ENCODE measurements at places on chromosomes 4 and X.

- DNase-seq: no peak
Observed at GRCh38 chr4:86031927-86032326, 327.9 kb downstream of the MAPK10 start.

DNA sequence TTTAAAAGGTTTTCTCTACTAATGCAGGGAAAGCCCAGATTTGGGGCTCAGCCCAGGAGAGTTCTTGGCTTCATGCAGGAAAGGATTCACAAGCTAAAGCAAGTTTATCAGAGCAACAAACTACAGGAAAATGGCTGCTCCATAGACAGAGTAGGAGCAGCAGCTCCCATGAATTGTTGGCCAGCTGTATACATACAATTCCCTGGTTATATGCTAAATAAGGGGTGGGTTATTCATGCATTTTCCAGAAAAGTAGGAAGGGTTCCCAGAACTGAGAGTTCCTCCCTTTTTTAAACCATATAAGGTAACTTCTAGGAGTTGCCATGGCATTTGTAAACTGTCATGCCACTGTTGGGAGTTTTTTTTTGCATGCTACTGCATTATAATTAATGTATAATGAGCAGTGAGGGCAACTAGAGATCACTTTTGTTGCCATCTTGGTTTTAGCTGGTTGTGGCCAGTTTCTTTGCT, 2.6 kb downstream of the C4orf33 start:
- no peak for DNase-seq

DNA sequence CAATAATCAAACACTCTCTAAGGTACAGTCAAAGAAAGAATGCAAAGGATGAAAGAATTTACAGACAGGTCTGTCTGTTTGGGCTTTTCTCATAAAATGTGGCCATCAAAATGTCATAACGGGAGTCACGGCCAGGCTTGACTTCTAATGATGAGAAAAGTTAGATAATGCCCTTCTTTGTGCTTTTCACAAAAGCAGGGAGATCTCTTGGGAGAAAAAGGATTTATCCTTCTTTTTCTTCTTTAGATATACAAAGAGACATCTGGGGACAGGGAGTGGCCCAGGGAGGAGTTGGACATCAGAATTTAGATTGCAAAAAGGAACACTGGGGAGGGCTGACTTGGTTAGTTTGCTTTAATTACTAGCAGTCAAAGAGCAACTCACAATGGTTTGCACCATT, 93.1 kb downstream of the SLC39A8 start:
- DNase-seq: no peak

GRCh38 chr4:76738086-76738931, 159.6 kb downstream of the SOWAHB start:
- DNase-seq: no peak

DNA sequence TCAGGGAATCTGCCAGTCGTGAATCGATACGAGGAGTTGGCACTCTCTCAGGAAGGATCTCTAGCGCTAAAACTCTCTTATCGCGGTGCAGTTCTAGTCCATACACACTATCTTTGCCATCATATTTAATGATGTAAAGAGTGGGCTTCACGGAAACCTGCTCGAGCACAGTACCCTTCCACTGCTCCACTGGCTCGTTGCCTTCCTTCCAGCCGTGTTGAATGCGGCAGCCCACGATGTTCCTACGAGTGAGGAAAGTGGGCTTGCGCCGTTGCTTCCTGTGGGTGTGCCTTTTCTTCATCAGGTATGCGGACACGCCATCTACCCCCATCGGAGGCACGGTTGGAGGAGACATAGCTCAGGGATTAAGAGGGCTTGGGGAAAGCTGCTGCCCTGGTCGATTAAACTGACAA, 661 bp downstream of the SPIN4 start:
- peak; percentile 14 for DNase-seq

- DNase-seq: peak; percentile 22
Observed at GRCh38 chr4:51895816-51896408, 53.0 kb downstream of the DCUN1D4 start.

GRCh38 chr4:70559211-70559830, 32.7 kb upstream of the AMBN start:
- peak; percentile 16 for DNase-seq

GRCh38 chr4:68218044-68218443, 27.4 kb downstream of the TMPRSS11B start:
- DNase-seq: no peak

DNA sequence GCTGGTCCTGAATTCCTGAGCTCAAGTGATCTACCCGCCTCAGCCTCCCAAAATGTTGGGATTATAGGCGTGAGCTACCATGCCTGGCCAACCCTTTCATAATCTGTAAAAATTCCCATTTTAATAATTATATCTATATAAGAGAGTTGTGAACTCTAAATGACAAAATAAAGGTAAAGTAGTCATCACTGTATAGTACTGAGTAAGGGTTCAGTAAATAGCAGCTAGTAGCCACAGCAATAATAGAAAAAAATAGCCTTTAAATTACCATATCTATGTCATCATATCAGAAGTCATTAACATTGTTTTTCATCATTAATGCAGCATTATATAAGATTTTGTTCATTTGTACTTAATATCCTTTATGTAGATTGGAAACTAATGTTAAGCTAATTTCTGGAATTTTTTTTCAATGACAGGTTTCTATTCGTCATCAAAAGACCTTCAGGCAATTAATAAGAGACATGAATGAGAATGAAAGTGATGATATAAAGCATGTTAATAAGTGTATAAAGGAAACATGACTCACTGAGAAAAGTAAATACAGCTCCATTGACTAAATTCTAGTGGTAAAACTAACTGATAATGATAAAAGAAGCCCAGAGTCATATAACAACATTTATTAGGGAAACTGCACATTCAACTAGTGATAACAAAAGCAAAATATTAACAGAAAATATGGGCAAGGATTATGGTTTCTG, 85.9 kb upstream of the UGT8 start:
- no peak for DNase-seq

- DNase-seq: no peak
Observed at GRCh38 chrX:12010436-12010835, 127.8 kb upstream of the FRMPD4 start.

GRCh38 chr4:104896660-104897645, 249.7 kb upstream of the TET2 start:
- peak; percentile 5 for DNase-seq

DNA sequence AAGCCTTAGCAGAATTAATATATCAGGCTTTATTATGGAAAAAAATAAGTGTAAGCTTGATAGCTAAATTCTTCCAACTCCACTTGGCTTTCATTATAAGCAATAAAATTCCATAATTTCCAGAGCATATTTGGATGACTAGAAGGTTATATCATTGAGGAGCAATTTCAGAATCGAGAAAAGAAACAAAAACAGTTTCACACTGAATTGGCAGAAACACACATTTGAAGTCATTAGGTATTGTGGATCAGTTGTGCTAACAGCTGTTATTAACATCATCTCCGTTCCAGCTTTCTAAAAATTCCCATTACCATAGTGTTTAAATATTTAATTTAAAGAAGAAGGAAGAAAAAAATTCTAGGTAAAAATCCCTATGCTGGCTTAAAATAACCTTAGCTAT, 92.6 kb downstream of the ANTXR2 start:
- DNase-seq: no peak

- DNase-seq: no peak
Observed at GRCh38 chrX:24790166-24790565, 96.4 kb downstream of the POLA1 start.

GRCh38 chrX:41480508-41481260, 33.5 kb downstream of the NYX start:
- DNase-seq: no peak

DNA sequence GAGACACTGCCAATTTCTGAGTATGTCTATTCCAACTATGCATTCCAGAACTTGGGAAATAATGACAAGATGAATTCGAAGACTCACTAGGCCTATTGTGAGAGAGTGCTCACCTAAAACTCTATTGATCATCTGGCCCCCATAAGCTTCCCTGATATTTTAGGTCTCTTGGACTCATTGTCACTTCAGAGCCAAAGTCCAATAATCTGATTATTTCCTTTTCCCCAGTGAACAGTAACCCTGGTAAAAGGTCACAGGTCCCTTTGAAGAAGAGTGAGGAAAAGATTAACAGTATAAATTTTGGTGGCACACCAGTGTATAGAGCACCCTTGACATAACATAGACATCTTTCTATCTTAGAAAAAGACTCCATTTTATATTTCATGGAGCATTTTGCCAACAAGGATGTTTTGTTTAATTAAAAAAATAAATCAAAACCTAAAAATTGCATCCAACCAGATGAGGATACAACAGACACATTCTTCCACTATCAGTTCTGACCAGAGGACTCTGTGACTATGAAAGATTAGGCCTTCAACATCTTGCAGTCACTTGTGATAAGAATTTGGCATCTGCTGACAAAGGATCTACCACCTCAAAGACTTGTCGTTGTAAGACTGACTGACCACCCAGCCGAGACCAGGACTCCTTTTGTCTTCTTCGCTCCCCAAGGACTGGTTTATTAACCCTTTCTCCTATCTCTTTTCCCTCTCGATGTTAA, 191.9 kb downstream of the MAB21L2 start:
- no peak for DNase-seq

DNA sequence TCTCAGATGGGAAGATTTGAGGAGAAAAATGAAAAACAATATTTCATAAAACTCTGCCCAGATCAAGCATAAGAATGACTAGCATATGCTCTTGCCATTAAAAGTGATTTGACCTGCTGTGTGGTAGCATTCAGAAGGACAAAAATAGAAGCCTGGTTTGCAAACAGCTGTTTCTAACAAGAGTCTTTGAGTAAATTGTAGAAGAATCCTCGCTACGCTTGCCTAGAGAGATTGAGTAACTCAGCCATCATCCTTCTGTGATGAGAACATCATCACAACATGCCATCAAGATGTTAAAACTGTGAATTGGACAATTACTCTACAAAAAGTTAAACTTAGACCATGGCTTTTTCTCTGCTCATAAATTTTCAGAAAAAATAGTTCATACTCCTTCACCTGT, 168.9 kb upstream of the PUDP start:
- no peak for DNase-seq

DNA sequence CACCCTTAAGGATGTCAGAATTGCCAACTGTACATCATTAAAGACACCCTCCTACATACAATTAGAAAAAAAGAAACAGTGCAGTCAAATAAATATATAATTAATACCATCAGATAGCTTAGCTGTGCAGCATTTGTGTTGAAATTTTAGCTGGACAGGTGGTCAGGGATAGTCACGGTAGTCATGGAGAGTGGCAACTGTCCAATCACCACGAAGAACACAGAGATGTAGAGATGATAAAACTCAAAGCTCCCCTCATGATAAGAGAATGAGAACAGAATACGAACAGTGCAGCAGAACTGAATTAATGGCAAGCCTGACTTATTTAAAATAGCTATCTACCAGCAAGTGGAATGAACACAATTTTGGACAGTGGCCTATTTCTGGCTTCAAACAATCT, 27.2 kb downstream of the SLC39A8 start:
- no peak for DNase-seq

GRCh38 chr4:146288193-146288592, 73.9 kb downstream of the REELD1 start:
- DNase-seq: no peak

GRCh38 chr4:112898357-112899141, 150.9 kb upstream of the ANK2 start:
- DNase-seq: no peak

DNA sequence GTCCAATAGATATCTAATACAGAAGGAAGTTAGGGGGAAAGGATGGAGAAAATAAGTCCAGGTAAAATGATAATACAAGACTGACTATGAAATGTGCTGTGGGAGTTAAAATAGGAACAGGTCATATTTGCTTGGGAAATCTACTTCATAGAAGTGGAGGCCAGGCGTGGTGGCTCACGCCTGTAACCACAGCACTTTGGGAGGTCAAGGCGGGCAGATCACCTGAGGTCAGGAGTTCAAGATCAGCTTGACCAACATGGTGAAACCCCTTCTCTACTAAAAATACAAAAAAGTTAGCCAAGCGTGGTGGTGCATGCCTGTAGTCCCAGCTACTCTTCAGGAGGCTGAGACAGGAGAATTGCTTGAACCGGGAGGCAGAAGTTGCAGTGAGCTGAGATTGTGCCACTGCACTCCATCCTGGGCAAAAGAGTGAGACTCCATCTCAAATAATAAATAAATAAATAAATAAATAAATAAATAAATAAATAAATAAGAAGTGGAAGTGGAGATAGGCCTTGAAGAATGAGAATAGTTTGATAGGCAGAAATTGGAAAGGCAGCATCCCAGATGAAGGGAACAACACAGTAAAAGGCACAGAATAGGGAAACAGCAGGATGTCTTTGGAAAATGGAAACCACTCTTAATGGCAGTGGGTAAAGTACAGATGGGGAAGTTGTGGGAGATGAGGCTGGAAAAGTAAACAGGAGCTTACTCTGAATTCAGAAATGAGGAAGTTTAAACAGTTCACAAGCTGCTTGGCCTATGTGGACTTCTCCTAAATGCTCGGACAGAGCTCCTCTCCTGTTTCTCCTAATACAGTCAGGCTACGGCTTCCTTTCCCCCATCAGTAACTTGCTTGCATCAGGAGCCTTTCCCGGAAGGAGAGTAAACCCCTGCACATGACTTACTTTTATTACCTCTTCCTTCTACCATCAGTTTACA, 15.1 kb upstream of the GK start:
- DNase-seq: no peak
